ENCODE measurements at places on chromosomes 7 and 10. TPM values are rescaled to one million over a fixed set of nuclear protein-coding genes. Genes with fewer than 3 reads are reported as not detected.

- no peak for DNase-seq
Measured at GRCh38 chr7:81715984-81716588, 53.8 kb downstream of the HGF start.

- DNase-seq = no peak
Measured at GRCh38 chr10:81309041-81309552, 565.9 kb upstream of the NRG3 start.

DNA sequence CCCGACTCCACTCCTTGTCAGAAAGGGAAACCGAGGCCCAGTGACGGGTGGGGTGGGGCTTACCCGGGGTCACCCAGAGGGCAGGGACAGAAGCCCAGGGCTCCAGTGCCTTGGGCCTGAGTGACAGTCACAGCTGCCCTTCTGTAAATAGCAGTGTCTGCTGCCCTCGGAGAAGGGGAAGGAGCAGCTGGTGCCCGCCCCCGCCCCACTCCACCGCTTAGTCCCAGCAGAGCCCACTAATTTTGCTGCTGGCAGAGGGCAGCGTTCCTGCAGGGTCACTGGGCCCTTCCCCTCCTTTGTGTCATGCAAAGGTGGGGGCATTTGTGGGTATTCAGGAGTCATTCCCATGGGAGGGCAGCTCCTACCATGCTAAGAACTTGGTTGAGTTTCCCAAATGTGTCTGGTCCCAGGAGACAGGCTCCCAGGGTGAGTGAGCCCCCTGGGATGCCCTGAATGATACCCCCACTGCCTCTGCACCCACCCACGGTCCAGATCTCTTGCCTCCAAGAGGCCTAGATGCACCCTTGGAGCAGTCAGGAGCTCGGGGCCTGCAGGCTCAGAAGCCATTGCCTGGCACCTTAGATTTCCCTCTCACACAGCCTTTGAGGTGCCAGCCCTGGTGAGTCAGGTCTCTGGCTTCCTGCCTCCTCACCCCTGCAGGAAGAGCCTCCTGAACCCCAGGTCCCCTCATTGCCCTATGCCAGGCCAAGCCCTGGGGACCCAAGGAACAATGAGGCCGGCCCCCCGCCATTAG is 17.2 kb downstream of the SH2B2 start:
- no peak for DNase-seq

DNA sequence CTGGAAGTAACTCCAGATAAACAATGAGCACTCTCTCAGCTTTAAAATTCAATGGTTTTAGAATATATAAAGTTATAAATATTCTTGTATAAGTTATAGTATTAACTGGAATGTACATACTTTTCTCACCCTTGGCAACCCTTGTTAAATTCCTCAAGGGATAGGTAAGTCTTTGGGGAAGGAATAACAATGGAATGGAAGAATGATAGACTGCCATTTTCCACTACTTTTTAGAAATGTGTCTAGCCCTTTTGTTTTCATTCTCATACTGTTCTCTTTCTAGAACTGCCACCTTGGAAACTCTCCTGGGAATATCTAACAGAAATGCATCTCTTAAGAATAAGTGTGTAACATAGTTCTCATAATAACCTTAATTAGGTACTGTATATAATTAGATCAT is 8.3 kb downstream of the KIF5B start:
- no peak for DNase-seq

- DNase-seq = no peak
Measured at GRCh38 chr7:7385421-7385820, 150.3 kb downstream of the COL28A1 start.

DNA sequence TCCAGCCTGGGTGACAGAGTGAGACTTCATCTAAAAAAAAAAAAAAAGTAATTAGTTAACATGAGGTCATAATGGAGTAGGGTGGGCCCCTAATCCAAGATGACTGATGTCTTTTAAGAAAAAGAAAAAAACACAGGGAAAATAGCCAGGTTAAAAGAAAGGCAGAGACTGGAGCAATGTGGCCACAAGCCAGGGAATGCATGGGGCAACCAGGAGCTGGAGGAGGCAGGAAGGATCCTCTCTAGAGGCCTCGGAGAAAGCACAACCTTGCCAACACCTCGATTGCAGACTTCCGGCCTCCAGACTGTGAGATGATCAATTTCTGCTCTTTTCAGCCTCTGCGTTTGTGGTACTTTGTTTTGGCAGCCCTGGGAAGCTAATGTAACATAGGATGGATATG is 121.5 kb downstream of the ITIH5 start:
- DNase-seq = no peak

- DNase-seq = no peak
Measured at GRCh38 chr7:13984831-13985685, 4.4 kb downstream of the ETV1 start.

- DNase-seq = no peak
Measured at GRCh38 chr10:48639632-48640031, 34.8 kb upstream of the ARHGAP22 start.

GRCh38 chr10:95832216-95833041 is 75.3 kb upstream of the CC2D2B start:
- DNase-seq = no peak

DNA sequence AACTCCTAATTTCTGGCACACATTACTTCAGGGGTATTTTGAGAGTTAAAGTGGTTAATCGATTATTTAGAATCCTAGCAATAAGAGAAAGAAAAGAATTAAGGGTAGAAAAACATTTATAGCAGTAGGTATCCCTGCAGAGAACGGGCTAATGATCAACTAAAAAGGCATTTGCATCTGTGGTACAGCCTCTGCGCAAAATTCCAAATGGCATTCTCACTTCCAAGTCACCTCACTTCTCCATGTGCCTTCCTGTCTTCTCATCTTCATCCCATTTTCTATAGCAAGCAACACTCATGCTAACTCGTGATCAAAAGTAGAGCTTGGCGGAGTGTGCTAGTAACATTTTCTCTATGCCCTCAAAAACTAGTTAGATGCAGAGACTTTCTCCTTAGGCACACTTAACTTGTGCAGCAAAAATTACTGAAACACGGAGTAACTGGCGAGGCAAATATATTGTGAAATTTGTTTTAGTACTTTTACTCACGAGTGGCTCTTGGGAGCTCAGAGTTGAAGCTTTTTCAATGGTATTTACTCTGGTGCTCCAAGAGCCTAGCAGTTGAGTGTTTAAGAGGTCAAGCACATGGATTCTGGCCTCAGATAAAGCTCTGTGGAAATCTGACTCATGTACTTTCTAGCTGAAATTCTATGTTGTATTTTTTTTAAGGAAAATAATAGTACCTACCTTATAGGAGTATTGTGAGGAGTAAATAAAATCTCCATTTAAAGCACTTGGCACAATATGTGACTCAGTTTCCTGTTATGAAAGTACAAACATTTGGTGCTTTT is 65.1 kb downstream of the MET start:
- no peak for DNase-seq

- DNase-seq = no peak
Measured at GRCh38 chr10:37390926-37391325, 265.5 kb downstream of the ANKRD30A start.

GRCh38 chr10:71211053-71211452 is 1.3 kb upstream of the UNC5B start:
- no peak for DNase-seq

DNA sequence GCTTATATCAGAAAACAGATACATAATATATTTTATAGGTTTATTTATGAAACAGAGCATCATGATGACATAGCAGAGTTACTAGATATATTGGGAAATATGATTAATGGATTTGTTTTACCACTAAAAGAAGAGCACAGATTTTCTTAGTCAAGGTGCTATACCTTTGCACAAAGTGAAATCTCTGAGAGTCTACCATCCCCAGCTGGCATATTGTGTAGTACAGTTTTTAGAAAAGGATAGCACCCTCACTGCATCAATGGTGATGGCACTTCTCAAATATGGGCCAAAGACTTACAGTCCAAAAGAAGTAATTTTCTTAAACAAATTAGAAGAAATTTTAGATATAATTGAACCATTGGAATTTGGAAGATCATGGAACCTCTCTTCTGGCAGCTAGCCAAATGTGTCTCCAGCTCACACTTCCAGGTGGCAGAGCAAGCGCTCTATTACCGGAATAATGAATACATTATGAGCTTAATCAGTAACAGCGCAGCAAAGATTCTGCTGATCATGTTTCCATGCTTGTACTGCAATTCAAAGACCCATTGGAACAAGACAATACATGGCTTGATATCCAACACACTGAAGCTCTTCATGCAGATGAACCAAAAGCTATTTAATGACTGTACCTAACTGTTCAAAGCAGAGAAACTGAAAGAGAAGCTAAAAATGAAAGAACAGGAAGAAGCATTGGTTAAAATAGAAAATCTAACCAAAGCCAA is 21.9 kb upstream of the CREB3L2 start:
- DNase-seq = peak; percentile 89

- DNase-seq = no peak
Measured at GRCh38 chr7:26180792-26181198, 19.8 kb downstream of the HNRNPA2B1 start.

- no peak for DNase-seq
Measured at GRCh38 chr10:21532694-21533466, 1.2 kb upstream of the MLLT10 start.

GRCh38 chr7:53611043-53611442 is 575.6 kb downstream of the POM121L12 start:
- no peak for DNase-seq

GRCh38 chr10:117454502-117454901 is 79.3 kb upstream of the PDZD8 start:
- DNase-seq = no peak

- DNase-seq = peak; percentile 72
Measured at GRCh38 chr7:30971440-30971839, 7.7 kb downstream of the GHRHR start.

- DNase-seq = peak; percentile 82
Measured at GRCh38 chr7:137404660-137405317, 61.3 kb upstream of the PTN start.

- DNase-seq = no peak
Measured at GRCh38 chr7:21383227-21384220, 44.4 kb upstream of the SP4 start.

- no peak for DNase-seq
Measured at GRCh38 chr7:65820287-65820950, 52.5 kb upstream of the VKORC1L1 start.

- no peak for DNase-seq
Measured at GRCh38 chr7:88111954-88112471, 107.8 kb downstream of the SRI start.

DNA sequence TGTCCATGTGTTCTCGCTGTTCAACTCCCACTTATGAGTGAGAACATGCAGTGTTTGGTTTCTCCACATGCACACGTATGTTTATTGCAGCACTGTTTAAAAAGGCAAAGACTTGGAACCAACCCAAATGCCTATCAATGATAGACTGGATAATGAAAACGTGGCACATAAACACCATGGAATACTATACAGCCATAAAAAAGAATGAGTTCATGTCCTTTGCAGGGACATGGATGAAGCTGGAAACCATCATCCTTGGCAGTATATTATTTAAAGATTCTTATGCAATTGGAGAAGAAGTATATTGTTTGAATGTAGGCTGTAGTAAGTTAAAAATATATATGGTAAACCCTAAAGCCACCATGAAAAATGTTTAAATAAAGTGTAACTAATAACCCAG is 7.2 kb upstream of the CACNB2 start:
- DNase-seq = no peak

GRCh38 chr10:126437635-126438406 is 49.5 kb upstream of the ADAM12 start:
- DNase-seq = peak; percentile 24

- DNase-seq = no peak
Measured at GRCh38 chr7:138565071-138565450, 105.0 kb downstream of the TRIM24 start.

GRCh38 chr7:112300831-112301407 is 94.4 kb downstream of the ZNF277 start:
- no peak for DNase-seq

- DNase-seq = no peak
Measured at GRCh38 chr10:49191349-49191748, 3.2 kb upstream of the TMEM273 start.

DNA sequence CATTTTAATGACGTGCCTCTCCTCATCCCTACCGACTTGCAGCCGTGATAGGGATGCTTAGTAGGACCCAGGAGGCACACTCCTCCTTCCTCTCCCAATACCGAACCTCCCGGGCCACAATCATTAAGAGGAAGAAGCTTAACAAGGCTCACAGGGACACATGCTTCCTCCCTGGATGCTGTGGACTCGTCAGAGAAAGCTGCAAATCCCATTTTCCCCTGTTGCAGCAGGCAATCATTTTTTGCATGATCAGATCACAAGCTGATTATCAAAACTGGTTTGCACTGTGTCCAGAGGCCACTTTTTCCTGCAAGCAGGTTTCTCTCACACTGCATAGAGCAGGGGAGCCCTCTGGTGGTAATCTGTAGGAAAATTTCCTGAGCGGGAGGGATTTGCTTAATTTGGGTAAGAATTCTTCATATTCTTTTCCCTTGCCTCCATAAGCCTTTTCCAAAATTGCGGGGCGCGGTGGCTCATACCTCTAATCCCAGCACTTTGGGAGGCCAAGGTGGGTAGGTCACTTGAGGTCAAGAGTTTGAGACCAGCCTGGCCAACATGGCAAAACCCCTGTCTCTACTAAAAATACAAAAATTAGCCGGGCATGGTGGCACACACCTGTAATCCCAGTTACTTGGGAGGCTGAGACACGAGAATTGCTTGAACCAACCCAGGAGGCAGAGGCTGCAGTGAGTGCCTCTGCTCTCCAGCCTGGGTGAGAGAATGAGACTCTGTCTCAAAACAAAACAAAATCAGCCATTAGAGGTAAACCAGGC is 16.1 kb upstream of the LAMB4 start:
- no peak for DNase-seq

DNA sequence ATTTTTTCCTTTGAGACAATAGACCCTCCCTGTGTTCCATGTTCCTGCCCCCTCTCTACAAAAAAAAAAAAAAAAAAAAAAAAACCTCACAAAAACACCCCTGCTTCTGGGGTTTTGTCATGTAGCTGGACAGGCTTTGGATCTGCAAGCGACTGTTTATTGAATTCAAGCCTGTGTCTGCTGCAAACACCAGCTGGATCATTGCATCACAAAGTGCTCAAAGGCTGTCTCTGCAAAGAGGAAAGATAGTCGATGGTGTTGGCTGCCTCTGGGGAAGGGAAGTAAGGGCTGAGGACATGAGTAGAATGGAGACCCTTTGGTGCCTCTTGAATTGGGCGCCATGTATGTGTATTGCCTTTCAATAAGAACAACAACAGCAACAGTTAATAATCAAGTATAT is 471.2 kb downstream of the PLXNA4 start:
- DNase-seq = no peak

GRCh38 chr7:37212556-37212955 is 236.1 kb downstream of the ELMO1 start:
- DNase-seq = peak; percentile 62

The MUC3A gene
- total RNA-seq = not detected

The HOXA6 gene
- 0.66 TPM for total RNA-seq

The HABP2 gene
- total RNA-seq = not detected

The SHTN1 gene
- 8.6 TPM for total RNA-seq

The EPO gene
- total RNA-seq = not detected

The ODAD2 gene
- 0.75 TPM for total RNA-seq

The GPR37 gene
- total RNA-seq = 14.7 TPM

The OR6V1 gene
- not detected for total RNA-seq

The TLX1 gene
- not detected for total RNA-seq

The DNA2 gene
- total RNA-seq = 2.9 TPM

All from esophagus muscularis mucosa (tissue), 4 donors.